Fibroblast of villous mesenchyme (primary cell): ENCODE measurements at places on chromosomes 2 and 18.

DNA sequence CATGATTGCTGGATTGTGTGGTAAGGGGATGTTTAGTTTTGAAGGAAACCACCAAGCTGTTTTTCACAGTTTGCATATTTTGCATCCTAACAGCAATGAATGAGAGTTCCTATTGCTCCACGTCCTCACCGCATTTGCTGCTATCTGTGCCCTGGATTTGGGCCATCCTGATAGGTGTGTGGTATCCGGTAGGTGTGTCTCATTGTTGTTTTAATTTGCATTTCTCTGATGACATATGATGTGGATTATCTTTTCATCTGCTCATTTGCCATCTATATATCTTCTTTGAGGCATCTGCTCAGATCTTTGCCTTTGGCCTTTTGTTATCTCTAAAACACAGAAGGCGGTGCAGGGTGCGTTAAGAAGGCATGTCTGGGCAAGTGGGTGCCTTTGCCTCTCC, 73.3 kb downstream of the LONRF2 start:
- no peak for DNase-seq

GRCh38 chr2:112095681-112096080, 40.6 kb downstream of the TMEM87B start:
- DNase-seq = peak; percentile 38

- peak; percentile 68 for DNase-seq
These were observed 16.5 kb downstream of the SDC1 start for GRCh38 chr2:20208476-20208859.

GRCh38 chr2:176557821-176558220, 288.6 kb downstream of the MTX2 start:
- no peak for DNase-seq

DNA sequence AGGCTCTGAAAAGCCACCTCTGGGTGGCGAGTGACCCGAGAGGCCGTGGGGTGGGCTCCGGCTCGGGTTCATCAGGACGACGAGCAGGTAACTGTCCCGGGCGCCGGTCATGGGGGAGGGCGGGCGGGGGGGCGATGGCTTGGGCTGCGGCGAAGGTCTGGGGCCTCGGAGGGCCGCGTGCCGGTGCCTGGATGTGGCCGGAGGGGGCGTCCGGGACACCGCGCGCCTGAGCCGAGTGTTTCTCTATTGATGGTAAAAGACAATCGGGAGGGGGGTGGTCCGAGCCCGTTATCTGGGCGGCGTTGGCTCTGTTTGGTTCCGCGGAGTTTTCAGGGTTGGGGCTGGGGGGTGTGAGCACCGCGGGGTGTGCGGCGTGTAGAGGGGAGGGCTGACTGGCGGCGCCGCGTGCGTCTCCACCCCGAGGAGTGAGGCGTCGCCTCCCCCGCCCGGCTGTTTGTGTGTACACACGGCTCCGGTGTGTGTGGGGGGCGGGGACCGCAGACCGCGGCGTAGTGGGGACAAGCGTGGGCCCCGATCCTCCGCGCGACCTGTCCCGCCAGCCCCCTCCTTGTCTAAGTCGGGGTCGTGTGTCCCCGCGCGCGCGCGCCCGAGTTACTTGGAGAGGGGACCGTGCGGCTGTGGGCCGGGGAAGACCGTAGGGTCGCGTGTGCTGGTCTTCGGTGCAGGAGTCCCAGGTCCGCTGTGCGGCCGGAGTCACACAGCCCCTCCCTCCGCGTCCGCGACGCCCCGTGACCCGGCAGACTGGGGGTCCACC, 1.6 kb downstream of the CTIF start:
- DNase-seq = peak; percentile 63

- DNase-seq = no peak
These were observed 41.6 kb downstream of the ZBTB14 start for GRCh38 chr18:5253910-5254309.

DNA sequence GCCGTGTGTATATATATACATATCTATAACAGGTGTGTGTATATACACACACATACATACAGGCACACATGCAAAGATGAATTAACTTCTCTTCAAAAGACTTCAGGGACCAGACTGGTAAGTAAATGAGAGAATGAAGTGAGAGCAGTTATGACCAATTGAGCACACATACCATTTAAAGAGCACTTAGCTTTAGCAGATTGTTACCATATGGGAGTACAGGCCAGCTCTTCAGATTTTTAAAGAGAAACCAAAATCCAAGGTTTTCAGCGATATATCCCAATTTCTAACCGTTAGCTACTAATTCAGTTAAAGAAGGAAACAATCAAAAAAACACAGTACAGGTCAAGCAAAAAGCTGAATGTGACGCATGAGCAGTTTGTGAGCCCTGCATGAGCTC, 23.7 kb downstream of the INPP1 start:
- no peak for DNase-seq

- DNase-seq = peak; percentile 92
These were observed 92.3 kb downstream of the BIN1 start for GRCh38 chr2:127014630-127015029.
